ENCODE measurements at places on chromosomes 7 and 10.

DNA sequence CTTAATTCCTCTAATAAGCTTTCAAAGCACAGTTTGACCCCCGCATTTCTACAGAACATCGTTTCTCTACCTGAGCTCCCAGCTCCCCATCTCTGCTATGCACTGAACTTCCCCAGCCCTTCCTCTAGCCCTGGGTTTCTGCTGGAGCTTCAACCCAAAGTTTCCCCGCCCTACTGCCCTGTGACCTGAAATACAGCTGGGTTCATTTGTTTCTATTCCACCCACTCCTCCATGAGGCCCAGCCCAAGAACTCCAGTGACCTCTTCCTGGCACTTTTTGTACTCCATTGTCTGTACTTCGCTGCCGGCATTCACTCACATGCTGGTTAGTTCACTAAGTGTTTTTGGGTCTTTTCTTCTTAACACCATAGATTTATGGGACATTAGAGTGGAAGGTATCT lies 35.8 kb downstream of the ADRB1 start:
- DNase-seq = no peak

- no peak for DNase-seq
Observed at GRCh38 chr10:4532467-4532866, 293.5 kb upstream of the AKR1E2 start.

DNA sequence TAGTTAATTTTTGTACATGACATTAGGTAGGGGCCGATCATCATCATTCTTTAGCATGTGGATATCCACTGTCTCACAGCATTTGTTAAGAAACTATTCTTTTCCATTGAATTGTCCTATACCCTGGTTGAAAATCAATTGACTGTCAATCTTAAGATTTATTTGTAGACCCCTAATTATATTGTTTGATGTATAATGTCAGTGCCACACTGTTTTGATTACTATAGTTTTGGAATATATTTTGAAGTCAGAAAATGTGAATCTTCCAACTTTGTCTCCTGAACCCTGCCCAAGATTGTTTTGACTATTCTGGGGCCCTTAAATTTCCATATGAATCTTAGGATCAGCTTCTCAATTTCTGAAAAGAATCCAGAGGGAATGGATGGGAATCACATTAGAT lies 6.6 kb upstream of the LMTK2 start:
- no peak for DNase-seq

DNA sequence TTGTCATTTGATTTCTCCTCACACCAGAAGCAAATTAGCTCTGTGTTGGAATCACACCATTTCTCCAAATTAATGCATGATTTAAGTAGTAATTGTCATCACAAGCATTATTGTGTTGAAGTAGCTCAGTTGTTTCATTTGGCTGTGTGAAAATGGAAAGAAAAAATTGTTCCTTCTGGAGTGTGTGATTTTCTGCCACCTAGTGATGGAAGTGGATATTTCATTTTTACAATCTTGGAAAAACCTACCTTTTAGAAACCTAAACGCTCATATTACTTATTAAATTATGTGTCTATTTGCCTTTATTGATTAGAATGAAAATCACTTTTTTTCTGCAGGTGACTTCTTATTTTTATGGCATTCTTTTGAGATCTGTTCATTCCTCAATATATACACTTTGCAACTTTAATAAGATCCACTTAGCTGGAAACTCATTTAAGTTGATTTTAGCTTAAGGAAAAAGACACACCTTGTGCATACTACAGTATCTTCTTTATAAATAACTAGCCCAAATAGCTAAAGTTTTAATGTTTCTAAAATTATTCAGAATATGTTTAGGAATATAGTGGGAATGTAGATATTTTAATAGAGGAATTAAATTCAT lies 50.0 kb downstream of the SRI start:
- no peak for DNase-seq
